ENCODE measurements at places on chromosomes 6 and 20.

- no peak for DNase-seq
Observed at GRCh38 chr20:38383147-38383546, 36.9 kb downstream of the LBP start.

DNA sequence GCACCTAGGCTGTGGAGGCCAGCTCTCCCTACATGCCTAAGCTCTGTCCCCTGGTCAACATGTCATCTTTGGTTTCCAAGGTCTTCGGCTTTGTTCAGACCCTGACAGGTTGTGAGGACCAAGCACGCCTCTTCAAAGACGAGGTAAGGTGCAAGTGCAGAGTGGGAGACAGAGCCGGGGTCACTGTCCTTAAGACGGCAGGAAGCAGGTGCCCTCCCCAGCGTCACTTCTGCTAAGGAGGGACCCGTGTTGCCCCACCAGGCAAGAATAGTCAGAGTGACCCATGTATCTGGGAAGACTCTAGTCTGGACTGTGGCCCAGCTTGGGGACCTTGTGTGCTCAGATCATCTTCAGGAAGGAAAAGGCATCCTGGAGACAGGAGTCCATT is 18.2 kb upstream of the SGK2 start:
- DNase-seq, result no peak

DNA sequence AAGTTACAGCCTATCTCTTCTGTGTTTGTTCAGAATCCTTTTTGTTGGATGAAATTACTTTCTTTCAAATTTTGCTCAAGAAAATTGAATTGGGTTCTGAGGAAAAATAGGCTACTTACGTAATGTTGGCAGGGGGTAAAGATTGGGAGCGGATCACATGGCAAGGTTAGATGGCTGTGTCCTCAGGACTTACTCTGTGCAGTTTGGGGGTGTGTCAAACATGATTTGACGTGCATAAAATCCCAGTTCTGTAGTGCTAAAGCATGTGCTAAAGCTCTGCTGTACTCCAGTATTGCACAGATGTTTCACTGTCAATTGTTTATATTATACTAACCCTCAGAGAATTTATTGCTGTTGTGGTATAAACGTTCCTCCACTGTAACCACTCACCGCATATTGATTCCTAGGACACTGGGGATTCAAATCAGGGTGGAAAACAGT is 2.6 kb downstream of the NT5E start:
- DNase-seq, result no peak

GRCh38 chr6:40340196-40340595 is 247.0 kb downstream of the LRFN2 start:
- DNase-seq, result no peak

GRCh38 chr20:20373091-20373571 is 5.2 kb downstream of the INSM1 start:
- no peak for DNase-seq

GRCh38 chr6:167549213-167549612 is 224.3 kb downstream of the TTLL2 start:
- no peak for DNase-seq

DNA sequence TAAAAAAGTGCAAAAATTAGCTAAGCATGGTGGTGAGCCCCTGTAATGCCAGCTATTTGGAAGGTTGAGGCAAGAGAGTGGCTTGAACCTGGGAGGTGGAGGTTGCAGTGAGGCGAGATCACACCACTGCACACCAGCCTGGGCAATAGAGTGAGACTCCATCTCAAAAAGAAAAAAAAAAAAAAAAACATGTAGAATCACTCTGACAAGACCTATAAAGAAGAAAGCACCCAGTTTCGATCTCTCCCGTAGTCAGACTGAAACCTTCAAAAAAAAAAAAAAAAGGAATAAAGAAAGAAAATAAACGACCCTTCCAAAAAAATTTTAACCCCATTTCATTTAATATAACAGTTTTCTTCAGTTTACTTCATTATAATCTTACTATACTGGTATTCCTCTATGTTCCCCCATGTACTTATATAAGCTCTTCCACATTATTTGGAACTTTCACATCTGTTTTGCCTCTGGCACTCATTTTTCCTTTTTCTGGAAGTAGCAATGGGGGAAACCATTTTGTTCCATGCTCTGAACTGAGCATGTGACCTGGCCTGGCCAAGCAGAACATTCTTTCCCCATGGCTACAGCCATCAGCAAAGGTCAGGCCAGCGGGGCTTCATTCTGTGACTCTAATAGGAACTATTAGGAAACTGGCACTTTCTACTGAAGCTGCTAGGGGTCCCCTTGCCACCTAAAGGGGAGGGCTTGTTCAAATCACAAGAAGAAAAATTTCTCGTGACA is 9.6 kb downstream of the SLC18B1 start:
- DNase-seq, result no peak

DNA sequence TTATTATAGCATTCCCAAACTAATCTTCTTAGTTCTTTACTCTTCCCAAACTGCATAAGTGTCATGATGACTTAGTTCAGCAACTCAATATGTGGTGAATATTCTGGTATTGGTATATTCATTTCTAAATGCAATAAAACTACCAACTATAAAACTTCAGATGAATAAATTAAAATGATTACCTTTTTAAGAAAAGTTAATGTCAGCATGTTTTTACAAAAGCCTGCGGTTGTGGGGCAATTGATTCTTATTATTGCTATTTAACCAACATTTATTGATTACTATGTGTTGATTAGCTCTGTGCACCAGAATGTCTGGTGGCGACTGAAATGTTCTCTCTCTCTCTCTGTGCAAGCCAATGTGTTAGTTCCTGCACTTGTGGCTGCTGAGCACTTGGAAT is 5.0 kb upstream of the SLC22A3 start:
- no peak for DNase-seq

- DNase-seq, result no peak
Observed at GRCh38 chr6:85620308-85620707, 22.4 kb downstream of the SYNCRIP start.

DNA sequence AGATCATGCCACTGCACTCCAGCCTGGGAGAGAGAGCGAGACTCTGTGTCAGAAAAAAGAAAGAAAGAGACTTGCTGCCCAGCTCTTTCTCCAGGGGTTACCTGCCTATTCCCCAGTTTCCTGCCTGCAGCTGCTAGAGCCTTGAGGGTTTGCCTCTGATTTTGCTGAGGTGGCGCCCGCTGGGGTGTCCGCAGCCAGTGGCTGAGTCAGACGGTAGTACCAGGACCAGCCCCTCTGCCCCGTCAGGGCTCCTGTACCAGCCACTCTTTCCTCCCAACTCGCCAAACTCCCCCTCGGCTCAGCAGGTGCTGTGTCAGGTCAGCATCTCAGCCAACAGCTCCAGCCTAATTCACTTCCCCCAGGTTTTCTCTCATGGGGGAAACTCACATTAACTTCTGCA is 7.4 kb upstream of the LSM14B start:
- DNase-seq, result no peak

DNA sequence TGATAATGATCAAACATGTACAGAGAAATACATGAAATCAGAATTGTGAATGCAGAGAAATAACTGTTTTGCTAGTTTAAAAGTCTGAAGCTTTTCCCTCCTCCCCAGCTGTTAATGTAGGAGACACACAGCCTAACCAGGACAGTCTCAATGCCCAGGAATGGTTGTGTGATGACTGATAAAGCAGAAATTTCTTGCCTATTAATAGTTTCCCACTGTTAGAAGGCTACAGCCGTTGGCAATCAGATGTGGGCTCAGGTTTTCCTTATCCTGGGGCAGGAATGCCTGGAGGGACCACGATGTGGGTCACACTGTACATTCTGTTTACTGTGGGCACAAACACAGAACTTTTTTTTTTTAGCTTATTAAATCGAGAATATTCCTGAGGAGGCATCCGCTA is 1.9 kb downstream of the PPP1R3D start:
- no peak for DNase-seq

DNA sequence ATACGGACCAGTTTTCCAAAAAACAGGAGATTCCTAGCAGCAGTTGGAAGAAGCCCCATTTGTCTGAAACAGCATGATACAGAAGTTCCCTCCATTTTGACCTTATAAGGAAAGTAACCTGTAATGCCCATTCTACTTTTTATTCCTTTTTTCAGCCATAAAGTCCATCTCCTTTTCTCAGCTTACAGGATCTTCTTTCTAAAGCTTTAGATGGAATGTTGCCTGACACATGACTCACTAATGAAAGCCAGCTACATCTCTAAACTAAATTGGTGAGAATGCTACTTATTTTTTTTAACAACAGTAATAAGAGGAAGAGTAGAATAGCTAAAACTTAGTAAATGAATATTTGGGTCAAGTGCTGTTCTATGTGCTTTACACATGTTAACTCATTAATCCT is 234.1 kb downstream of the CDH26 start:
- no peak for DNase-seq

DNA sequence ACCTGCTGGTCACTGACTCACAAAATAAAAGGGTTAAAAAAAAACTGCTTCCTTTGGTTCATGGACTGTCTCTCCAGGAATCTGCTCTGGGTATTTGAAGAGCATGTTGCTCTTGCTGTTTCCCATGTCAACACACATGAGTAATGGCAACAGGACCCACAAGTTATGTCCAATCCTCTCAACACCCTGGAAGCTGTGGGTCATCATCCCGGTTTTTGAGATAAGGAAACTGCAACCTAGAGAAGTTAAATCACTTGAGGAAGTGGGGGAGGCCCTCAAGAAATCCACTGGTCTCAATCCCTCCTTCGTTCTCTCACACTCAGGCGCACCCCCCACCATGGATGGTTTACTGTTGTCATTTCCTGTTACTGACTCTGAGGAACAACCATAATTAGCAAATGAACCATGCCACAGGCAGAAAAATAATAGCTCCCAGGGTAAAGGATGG is 12.4 kb downstream of the MAP1LC3A start:
- DNase-seq, result no peak

- no peak for DNase-seq
Observed at GRCh38 chr20:24364482-24364881, 104.9 kb upstream of the SYNDIG1 start.

DNA sequence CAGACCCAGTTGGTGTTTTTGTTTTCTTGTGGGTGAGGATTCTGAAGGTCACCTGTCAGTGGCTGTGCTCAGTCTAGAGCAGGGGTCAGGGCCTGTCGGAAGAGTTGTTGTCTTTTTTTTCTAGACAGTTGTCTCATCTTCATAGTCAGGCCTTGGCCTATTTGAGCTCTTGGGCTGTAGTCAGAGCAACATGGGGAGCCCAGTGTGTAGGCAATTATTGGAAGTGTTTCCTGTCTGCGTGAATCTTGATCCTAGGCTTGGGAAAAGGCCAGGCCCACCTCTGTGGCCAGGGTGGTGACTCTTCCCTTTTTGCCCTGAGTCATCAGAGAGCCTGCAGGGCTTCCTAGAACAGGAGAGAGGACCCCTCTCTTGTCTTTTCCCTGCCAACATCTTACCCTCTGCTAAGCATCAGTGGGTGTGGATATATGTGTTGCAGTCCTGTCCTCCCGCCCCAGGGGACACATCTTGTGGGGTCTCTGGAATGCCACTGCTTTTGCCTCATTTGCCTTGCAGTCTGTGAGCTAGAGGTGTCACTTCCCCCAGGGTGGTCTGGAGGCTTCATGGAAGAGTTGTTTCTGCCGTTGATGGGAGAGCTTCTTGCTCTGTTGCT is 11.4 kb downstream of the TJAP1 start:
- no peak for DNase-seq

- DNase-seq, result no peak
Observed at GRCh38 chr6:131948692-131949619, 2.2 kb downstream of the CCN2 start.

DNA sequence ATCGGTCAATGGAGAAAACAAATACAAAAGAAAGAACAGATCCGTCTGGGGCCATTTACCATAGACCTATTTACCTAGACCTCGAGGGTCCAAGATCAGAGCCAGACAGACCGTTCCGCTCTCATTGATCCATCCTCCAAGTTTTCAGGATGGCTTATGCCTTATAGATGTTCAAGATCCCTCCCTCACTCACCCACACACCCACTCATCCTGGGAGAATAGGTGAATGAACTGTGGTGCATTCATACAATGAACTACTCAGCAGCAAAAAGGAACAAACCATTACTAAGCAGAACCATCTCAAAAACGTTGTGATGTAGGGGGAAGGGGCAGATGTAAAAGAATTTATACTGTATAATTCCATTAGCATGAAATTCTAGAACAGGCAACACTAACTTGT is 125.1 kb upstream of the RREB1 start:
- no peak for DNase-seq

- no peak for DNase-seq
Observed at GRCh38 chr20:19893356-19893755, 123.8 kb upstream of the NAA20 start.

- no peak for DNase-seq
Observed at GRCh38 chr6:1027795-1028569, 283.9 kb upstream of the FOXQ1 start.

DNA sequence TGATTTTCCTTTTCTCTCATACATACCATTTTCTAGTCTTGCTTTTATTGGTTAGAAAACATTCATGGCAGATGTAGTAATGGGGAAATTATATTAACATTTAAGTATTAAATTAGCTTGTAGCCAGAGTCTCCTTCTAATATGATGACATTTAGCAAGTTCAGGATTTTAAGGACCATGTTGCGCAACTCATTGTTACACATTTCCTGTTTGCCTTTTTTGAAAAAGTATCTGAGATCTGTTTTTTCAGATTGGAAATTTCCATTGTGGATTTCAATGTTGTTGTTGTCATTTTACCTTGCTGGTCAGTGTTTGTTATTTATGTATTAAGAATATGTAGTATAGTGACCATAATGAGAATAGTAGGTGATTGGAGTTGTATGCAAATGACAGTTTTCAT is 38.7 kb downstream of the CDKAL1 start:
- no peak for DNase-seq
